ENCODE measurements at places on chromosomes 4 and X. TPM values are rescaled to one million over a fixed set of nuclear protein-coding genes. Genes with fewer than 3 reads are reported as not detected.

DNA sequence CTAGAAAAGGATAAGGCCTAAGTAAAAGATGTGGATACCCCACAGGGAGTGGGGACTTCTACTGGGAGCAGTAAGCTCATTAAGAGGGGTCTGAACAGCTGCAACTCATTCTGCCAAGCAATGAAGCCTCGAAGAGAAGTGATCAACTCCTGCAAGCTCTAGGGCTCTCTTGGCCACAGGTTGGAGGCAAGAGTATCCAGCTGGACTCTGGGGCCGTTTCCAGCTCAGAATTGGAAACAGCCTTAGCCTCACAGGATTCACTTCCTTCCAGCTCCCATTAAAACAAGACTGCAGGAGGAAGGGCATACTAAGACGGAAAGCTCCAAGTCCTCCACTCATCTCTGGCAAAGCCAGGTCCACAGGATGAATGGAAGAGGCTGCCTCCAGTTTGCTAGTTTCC, 126.3 kb downstream of the ATG4A start:
- DNase-seq = no peak

DNA sequence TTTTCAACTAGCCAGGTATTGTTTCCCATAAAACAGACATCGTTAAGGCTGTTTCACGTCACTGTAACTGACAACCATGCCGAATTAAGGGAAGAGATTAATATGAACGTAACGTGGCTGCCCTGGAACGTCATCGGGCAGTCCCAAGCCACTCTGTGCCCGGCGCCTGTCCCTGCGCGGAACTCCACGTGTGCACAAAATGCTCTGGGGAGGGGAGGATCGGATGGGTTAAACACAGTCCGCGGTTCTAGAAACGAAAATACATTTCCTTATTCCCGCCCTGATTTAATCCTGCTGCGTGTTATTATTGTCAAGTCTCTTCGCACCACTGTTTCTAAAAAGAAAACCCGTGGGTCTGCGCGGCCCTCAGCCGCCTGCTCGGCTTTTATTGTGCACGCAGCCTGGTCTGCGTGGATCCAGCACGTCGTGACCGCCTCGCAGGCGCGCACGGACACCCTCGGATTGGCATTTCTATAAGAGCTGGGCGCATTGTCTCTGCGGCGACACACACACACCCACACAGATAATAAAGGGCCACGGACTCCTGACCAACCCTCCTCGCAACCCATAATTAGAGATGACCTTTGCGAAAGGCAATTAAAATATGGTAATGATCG, 69.6 kb upstream of the BCOR start:
- DNase-seq = no peak

- no peak for DNase-seq
Observed at GRCh38 chrX:112759512-112759911, 79.8 kb upstream of the LHFPL1 start.

DNA sequence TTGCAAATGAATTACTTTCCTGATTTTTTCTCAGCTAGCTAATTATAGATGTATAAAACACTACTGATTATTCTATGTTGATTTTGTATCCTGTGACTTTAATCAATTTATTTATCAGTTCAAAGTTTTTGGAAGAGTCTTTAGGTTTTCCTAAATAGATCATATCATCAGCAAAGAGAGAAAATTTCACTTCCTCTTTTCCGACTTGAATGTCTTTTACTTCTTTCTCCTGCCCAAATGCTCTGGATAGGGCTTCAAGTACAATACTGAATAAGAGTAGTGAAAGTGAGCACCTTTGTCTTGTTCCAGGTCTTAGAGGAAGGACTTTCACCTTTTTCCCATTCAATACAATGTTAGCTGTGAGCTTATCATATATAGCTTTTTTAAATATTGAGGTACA, 417.9 kb downstream of the PDGFC start:
- DNase-seq = no peak

NOCT gene
- 21.5 TPM for total RNA-seq

GRCh38 chr4:68874507-68874906, 58.7 kb downstream of the UGT2B10 start:
- no peak for DNase-seq

ATRX gene
- 51.5 TPM for total RNA-seq

GDPD2 gene
- total RNA-seq = not detected

DNA sequence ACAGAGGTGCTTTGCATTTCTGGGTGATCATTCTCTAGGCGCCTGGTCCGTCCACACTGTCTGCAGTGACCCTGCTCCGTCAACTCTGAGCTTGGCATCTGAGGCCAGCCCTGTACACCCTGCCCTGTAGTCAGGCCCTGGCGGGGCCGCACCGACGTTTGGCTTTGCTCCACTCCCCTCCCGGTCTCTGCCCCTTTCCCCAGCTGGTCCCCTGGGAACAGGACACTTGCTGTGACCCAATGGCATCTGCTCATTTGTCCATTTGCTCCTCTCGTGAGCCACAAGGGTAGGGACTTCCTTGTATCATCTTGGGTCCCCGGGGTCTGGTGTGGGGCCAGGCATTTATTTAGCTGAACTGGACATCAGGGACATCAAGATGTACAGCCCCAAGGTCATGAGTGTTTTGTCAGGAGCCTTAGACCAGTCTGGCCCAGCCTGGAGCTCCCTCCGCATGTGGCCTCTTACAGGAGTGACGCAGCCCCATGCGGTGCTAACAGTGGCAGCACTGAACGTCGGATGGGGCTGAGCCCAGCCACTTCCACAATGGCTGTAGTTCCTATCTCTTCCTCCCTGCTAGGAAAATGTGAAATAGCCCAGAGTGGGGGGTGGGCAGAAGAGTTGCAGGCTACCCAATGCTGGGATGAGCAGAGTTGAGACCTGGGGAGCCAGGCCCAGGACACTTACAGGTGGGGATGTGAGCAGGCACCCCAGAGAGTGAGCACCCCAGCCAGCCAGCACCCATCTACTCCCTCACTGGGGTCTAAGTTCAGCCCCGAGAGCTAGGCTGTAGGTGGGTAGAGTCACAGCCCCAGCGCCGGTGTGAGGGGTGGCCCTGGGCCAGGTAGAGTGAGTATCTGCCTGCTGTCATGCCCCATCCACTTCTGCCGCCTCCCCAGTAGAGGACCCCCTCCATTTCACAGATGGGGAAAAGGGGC, 2.0 kb upstream of the SH3BP2 start:
- DNase-seq = no peak

GRCh38 chr4:151524610-151525009, 115.6 kb downstream of the FHIP1A start:
- no peak for DNase-seq

- no peak for DNase-seq
Observed at GRCh38 chr4:138894709-138895108, 120.9 kb upstream of the NOCT start.

- no peak for DNase-seq
Observed at GRCh38 chr4:175961604-175962003, 104.0 kb upstream of the WDR17 start.

- DNase-seq = no peak
Observed at GRCh38 chrX:134240209-134240608, 3.2 kb downstream of the CCDC160 start.
